Mesothelial cell of epicardium (in vitro differentiated cells): ENCODE measurements at places on chromosomes 16 and 17. TPM values are rescaled to one million over a fixed set of nuclear protein-coding genes. Genes with fewer than 3 reads are reported as not detected.

DNA sequence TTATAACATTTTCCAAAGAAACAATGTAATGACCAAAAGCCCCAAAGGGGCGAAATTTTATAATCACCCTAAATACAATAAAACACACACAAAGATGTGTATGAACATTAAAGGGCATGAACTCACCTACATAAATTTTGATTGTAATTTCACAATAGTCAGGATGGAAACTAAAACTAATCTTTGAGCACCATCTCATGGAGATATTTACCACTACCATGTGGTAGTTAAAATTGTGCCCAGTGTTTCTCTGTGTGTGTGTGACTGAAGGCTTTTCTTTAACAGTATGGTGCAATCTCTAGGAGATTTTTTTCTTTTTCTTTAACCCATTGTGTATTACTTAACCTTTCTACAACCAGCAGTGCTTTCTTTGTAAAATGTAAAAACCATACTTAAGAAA, 19.7 kb upstream of the MEIOC start:
- DNase-seq, result no peak

- peak; percentile 83 for DNase-seq
These were observed at the start of gene HYDIN for GRCh38 chr16:71230122-71230845. HYDIN (minus strand) TSS chr16:71230722; CDS start chr16:71186895, 43,827 bp downstream.

- DNase-seq, result no peak
These were observed 27.3 kb downstream of the KAT7 start for GRCh38 chr17:49815761-49816281.

Gene PERCC1
- not detected in 3 replicates for total RNA-seq

GRCh38 chr16:83019963-83020362, 393.2 kb downstream of the CDH13 start:
- no peak for DNase-seq

GRCh38 chr17:18959845-18960240, 7.9 kb downstream of the SLC5A10 start:
- DNase-seq, result no peak

Gene GNAO1
- 2.2 to 3.3 TPM (median 2.8 TPM) in 3 replicates for total RNA-seq

DNA sequence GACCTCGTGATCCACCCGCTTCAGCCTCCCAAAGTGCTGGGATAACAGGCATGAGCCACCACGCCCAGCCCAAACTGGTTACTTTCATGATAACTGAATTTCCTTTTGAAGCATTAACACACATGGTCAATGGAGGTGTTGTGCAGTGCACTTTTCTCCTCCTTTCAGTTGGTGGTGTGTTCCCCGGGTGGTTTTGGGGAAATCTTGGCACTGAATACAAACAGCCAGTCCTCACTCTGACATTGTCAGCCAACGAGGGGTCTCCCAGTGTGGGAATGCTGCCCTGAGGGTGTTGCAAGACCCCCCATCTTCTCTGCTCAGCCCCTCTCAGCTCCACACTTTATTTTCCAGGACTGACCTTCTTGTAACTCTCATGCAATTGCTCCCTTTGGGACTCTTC, 70.5 kb downstream of the SOX9 start:
- no peak for DNase-seq

DNA sequence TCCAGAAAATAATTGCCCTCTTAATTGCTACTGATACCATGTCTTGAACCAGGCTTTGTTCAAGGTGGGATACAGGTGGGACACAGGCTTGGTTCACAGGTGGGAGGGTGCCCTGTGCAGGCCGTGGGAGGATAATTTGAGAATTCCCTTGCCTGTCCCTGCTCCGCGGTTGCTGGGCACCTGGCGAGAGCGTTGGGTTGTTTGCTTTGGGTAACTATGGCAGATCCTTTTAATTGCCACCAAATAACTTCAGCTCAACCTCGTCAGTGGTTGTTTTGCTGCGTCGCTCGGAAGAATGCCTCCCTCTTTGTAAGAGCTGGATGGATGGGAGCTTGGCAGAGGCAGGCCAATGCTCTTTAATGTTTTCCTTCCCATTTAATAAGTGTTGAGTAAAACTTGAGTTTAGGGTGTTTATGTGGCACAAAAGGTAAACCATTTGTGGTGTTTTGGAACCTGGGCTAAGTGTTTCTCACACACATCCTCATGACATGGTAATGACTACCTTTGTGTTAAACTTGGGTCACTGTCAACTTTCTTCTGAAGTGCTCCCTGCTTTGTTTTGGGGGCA, 202.5 kb downstream of the MSI2 start:
- no peak for DNase-seq

Gene SLC13A2
- total RNA-seq, result not detected in 3 replicates
